ENCODE measurements at places on chromosomes 11 and 22.

DNA sequence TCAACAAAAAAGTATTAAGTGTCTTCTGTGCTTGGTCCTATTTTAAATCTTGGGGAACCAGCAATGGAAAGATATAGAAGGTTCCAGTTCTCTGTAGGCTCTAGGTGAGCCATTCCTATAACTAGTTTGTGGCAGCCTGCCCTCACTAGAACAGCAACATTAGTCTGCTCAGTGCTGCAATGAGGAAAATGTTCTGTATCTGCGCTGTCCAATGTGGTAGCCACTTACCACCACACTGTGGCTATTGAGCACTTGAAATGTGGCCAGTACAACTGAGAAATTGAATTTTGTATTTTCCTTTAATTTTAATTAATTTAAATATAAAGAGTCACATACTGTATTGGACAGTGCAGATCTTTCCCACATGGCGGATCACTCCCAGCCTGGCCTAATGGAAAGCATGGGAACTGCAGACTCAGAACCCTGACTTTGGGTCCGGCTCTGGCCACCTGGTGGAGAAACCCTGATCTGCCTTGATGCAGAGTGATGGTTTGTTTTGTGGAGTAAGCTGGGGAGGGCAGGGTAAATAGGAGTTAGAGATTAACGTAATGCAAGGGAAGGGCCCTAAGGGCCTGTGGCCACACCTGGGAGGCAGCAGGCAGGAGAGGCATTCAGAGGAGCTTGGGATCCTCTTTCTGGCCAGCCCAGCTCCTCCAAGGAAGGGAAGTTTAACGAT lies 101.0 kb downstream of the ME3 start:
- no peak for DNase-seq

DNA sequence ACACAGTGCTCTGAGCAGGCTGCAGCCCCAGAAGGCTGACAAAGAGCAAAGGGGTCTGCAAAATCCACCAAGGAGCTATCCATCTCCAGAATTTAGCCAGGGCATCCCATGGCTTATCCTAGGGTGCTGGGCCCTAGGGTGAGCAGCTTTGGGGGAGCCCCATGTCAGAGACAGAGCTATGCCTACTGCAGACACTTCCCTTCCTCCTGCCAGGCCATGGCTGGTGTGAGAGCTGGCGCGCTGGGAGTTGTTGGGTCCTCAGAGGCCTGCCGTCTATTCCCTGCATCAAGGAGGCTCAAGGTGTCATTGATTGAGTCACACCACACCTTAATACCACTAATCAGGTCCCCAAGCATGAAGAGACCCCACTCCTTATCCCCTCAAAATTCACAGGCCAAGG lies 85.3 kb upstream of the TP53I11 start:
- DNase-seq, result no peak

DNA sequence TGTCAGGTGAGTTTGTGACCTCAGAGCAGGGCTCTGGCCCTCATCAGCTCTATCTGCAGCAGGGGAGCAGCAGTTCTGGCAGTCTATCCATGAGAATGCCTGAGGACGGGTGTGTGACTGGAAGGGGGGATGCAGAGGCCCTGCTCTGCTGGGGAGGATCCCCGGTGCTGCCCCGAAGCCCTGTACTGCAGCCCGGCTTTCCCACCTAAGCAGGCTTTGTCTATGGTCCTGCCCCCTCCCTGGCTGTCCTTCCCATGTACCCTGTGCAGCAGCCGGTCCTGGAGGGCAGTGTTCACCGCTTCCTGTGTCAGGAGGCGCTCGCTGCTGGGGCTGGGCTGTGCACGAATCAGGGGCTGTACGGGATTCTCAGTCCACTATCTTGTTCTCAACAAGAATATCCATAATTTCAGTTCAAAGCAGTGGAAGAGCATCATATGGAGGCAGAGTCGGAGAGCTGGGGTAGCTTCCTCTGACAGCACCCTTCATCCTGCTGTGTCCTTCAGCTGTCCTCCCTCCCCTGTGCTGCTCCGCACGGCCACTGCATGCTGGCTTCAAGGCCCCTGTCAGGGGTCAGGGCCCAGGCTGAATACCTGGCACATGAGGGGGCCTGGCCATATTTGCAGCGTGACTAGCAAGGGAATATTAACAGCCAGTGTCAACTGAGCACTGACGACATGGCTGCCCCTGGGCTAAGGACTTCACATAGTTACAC lies 125.2 kb downstream of the CTTN start:
- DNase-seq, result no peak

DNA sequence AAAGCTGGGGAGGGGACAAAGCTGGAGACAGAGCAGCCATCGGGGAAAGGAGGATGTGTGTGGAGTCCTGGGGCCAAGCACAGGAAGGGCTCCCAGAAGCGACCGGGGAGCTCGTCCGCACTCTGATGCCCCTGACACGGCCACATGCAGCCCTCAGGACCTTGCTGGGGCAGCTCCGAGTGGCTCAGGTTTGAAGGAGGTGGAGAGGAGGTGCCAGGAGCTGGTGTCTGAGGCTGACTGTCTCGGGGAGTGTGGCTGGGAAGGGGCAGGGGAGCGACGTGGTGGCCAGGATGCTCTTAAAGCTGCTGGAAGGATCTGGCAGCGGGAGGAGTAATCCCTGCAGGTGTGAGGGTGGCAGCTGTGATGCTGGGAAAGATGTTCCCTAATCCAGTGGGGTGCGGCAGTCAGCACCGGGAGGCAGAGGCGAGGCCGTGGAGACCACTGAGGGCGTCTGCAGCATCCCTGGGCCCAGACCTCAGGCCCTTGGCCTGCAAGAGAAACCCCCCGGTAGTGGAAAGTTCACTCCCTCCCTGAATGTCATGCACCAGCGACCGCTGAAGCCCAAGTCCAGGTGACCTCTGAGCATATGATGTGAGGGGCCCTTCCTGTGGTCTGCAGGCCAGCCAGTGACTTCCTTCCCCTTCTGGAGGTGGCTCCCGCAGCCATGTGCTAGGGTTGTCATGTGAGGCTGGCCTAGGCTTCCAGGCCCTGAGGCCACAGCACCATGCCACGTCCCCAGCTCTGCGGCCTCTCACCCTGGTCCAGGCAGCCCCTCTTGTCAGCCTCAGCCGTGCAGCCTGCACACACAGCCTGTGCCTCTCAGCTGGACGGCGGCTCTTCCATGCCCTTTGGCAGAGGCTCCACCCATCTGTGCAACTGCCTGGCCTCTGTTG lies 17.2 kb upstream of the CTSD start:
- DNase-seq, result no peak
